ENCODE measurements at places on chromosomes 7 and 10.

GRCh38 chr10:24759672-24760071, 36.0 kb upstream of the ARHGAP21 start:
- DNase-seq: no peak

DNA sequence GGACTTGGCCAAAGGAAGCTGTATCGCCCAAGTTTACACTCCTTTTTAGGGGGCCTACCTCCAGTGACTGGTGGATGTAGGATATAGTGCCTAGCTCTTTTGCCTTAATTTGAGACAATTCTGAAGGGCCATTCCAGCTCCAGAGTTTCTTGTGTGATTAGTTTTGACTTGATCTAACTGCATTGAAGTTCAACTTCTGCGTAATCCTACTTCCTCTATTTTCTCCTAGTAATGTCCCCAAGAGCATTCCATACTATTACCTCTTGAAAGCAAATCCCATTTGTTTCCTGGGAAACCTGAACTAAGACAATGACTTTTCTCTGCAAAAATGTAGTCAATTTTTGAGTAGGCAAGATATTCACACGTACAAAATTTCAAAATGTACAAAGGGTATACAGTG, 4.7 kb upstream of the H2AZ2 start:
- DNase-seq: no peak

DNA sequence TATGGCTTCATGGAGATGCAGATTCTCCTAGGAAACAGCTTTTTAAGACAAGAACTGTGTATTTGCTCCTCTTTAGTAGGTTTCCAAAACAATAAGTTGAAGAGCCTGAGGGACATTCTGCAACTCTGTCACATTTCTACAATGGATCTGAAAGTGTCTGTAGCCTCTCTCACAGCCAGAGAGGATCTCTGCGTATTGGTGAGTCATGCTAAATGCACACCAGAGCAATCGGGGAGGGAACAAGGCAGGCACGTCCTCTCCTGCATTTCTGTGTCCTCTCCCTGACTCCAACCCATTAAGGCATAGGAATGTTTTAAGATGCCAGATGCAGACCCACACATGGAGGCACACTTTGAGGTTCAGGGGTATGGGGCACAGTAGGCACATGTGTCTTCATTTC, 1126.4 kb upstream of the GHITM start:
- no peak for DNase-seq

DNA sequence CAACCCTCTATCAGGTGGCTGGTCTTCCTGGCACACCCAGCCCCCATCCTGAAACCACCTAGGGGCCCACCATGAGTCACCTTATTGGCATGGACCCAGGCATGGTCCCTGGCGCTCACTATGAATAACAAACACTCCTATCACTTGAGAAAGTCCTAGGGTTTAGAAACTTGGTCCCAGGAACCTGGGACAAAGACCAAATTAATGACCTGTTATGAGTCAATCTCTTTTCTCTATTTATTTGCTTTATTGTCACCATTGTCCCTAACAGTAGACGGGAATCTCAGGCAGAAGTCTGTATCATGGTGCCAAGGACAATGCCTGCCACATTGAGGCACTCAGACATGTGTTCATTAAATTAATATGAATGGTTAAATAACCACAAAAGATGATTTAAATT, 599.6 kb upstream of the C7orf33 start:
- DNase-seq: no peak

DNA sequence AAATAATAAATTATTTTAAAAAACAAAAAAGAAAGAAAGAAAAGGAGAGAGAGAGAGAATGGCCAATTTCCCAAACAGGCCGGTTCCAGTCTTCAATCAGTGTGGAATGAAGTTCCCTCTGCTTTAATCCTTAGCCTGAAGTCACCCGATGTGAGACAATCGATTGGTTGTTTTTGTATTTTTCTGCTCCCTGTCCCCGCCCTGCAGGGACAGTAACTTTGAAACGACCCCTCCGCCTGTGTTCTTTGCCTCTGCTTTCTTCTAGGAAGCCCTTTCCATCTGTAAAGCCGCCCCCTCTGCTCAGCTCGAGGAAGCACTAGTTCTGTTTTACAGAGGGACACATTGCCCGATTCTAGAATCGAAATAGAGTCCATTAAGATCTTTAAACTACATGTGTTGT, 33.4 kb downstream of the FOXL3 start:
- peak; percentile 21 for DNase-seq

DNA sequence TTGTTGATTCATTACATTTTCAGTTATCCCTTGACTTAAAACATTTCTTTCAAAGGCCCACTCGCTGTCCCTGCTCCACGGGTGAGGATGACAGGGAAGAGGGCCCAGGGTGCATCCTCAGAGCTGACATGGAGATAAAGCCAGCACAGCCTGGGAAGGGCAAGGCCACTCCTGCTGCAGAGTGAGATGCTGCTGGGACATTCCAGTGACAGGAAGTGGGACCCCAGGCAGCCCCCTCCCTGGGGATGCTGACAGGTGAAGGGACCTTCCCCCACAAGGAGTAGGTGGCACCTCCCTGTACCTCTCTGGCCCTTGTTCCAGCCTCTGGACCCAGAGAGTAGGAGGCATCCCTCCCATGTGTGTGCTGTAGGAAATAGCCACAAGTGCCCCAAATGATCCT, 97.8 kb upstream of the DDC start:
- no peak for DNase-seq

DNA sequence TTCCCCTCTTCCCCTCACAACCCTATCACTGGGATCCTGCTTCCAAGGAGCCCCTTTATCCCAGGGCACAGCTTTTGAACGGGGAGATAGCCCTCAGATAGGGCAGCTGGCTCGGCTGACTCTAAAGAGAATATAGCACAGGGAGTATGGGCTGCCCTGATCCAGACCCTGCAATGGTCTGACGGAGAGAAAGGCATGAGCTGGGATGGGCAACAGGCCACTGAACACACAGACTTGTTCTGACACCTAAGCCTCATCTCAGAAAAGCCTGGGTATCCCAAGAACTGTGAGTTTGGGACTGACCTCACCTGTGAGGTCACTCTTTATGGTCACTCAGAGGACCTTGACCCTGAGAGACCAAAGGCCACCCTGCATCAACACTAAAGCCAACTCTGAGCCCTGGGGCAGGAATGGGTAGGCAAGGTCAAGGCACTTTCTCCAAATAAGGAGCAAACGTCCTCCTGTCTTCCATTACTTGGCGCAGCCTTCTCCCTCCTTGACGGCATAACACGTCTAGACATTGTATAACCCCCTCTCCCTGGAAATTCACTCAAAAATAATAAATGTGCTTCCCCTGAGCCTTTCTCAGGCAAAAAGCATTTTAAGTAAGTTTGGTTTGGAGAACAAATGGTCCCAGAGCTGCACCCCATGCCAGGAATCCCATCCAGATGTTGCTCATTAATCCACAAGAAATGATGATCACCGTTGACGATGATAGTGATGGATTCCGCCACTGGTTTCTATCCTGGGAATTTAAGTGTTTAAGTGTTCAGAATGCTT, 8.2 kb upstream of the LRRC18 start:
- DNase-seq: no peak

DNA sequence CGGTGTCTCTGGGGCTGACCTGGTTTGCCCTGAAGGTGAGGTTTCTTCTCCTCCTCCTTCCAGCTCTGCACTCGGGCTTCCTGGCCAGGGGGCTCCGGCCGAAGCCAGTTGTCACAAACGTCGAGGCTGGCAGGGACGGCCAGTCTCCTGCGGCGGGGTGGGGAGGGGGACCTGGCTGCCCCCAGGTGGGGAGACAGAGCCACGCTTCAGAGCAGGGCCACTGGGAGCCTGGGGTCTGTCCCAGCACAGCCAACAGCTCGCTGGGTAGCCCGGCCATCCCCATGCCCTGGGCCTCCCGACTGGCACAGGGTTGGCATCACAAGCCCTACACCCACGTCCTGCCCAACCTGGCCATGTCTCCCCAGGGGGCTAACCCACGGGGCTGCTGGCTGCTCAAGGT, 20.4 kb downstream of the MICALL2 start:
- no peak for DNase-seq

DNA sequence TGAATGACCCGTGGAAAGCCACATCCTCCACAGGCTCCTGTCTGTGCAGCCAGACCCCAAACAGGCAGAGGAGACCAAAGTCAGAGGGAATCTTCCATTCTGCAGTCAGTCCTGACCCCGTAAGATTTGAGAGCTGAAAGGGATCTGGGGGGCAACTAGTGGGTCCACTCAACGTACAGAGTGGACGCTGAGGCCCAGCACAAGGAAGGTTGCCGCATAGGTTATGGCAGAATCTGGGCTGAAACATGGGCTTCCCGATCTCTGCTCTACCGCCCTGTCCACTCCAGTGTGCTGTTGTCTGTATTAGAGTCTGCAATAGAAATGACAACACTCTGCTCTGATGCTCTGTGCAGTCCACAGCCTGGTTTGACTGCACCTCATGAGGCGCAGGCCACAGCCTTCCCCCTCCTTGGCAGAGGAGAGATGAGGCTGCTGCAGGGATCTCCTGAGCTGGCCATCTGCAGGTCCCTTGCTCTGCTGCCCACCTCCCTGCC, 7.9 kb upstream of the ZNF22 start:
- DNase-seq: no peak

DNA sequence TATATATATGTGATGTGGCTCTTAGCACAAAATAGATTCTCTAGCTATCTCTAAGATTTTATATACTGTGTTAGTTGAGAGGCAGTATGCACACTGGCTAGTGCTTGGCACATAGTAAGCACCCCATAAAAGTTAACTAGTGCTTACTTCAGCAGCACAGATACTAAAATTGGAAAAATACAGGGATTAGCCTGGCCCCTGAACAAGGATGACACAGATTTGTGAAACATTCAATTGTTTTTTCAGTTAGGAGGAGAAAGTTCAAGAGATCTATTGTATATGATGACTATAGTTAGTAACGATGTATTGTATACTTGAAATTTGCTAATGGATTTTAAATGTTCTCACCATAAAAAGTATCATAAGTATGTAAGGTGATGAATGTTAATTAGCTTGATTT, 78.3 kb upstream of the LRRC17 start:
- DNase-seq: no peak

GRCh38 chr7:158138329-158138597, 449.4 kb downstream of the PTPRN2 start:
- no peak for DNase-seq

GRCh38 chr7:23863209-23863787, 153.3 kb downstream of the STK31 start:
- no peak for DNase-seq

- no peak for DNase-seq
Observed at GRCh38 chr10:20909801-20910200, 12.7 kb upstream of the NEBL start.

GRCh38 chr10:133388236-133388972, 5.6 kb upstream of the MTG1 start:
- peak; percentile 43 for DNase-seq

- DNase-seq: no peak
Observed at GRCh38 chr7:137443616-137444015, 100.1 kb upstream of the PTN start.

GRCh38 chr10:10855151-10855581, 162.5 kb upstream of the CELF2 start:
- DNase-seq: no peak

GRCh38 chr10:3622427-3622826, 162.6 kb downstream of the KLF6 start:
- DNase-seq: no peak

DNA sequence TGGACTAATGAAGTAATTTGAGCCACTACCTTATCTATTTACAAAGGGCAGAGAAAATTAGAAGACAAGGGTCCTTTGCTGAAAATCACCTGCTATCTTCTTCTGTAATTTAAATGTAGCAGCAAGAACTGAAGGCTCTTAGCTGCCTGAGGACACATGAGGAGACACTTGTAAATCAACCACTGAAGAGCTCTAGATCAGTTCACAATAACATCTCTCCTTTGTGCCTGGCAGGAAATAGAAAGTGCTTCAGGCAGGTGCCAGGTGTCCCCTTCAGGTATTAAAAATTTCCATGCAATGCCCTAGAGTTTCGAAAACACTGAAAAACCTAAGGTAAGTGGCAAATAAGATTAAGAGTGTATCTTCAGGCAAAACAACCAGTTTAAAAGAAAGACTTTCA, 474.6 kb downstream of the GRM8 start:
- no peak for DNase-seq

GRCh38 chr7:108308903-108309302, 147.3 kb downstream of the NRCAM start:
- no peak for DNase-seq

DNA sequence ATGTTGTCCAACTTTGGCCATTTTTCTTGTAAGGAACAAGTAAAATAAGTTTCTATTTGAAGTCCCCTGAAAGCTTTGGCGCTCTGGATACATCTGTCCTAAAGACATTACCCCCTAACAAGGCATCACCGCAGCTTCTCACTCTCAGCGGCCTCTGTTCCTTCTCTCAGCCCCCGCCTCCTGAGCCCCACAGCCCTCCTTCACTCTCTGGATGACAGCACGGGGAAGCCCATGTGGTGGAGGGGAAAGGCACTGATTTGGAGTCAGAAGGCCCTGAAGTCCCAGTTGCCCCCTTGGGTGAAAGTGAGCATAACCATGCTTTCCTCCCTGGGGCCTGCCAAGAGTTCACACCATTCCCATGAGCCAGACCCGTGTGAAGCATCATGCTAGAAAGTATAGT, 4.6 kb downstream of the H2BK1 start:
- no peak for DNase-seq

GRCh38 chr7:46168671-46169383, 247.8 kb upstream of the IGFBP3 start:
- DNase-seq: no peak

- DNase-seq: no peak
Observed at GRCh38 chr10:96053985-96054384, 10.6 kb downstream of the CCNJ start.

DNA sequence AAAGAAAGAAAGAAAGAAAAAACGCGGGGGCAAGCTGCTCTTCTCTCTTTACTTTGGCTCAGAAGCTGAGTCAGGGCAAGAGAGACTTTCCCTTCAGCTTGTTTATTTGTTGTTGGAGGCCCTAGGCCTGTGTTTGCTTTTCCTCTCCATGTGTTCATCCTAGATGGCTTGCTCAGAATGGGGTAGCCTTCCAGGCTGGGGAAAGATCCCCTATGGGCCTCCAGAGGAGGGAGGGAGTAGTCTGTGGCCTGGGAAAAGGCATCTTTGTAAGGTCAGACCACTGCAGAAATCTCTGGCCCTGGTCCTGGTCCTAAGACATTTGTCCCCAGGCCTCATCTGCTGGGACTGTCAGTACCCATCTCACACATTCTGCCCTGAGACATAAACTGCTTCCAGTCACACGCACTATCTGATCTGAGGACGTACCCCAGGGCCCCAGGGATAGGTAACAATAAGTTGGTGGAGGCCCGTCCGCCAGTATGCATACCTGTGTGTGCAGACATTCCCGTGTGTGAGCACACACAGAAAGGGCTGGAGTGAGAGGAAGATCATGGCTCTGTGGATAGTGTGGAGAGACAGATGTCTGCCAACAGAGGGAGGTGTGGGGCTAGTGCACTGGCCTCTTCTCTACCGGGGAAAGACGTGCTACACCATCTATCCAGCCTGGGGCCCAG, 4.9 kb upstream of the SCD start:
- no peak for DNase-seq

DNA sequence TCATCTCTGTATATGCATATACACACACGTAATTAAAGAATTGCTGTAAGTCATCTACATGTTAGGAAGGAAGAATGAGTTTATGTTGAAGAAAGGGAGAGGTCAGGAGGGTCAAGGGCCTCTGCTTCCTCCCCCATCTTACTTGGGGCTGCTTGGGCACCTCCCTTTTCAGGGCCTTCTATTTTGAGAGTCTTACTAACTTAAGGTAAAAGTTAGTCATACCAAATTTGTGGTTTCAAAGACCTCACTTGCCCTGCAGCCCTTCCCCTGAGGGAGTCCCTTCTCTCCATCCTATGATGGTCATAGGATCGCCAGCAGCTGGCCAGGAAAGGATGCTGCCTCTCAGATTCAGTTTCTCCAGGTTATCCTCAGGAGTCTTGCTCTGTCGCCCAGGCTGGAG, 2.6 kb downstream of the PLEKHS1 start:
- DNase-seq: no peak

GRCh38 chr7:134901389-134902020, 84.8 kb upstream of the AGBL3 start:
- no peak for DNase-seq

All from RWPE2 (cell line).